ENCODE measurements at places on chromosomes 1 and 21.

DNA sequence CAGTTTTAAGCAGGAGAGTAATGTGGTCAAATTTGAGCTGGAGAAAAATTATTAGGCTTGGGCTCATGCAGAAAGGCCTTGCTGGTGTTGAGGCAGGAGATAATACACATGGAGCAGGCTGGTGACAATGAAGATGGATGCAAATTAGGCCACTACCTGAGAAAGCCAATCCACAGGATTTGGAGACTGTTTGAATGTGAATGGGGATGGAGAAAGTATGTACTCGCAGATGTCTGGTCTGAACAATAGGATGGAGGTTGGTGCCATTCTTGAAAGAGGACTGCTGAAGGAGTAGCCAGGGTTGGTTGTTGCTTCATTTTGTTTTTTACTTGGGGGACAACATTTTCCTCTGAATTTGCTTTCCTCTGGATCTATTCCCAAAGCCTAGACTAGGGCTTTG is 8.0 kb upstream of the KIRREL1 start:
- DNase-seq = no peak

DNA sequence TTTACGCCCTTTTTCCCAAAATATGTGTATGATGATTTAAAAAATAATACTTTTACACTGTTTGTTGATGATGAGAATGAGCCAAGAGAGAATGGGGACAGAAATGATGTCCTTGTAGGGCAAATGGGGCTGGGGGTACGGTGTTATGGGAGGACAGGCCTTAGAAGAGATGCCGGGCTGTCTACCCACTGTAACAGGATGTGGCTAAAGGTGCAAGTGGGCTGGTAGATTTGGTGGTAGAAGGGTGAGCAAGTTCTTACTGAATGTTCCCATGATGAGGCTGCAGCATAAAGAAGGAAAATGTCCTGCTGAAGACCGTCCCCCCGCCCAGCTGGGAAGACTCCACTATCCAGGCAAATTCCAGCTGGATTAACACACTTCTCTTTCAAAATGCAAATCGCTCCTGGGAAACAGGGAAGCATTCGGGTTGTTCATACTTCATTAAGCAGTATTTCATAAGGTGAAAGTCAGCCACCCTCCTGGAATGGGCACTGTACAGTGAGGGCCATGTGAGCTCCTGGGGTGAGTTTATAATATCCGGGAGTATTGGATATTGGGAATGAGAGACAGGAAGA is 14.0 kb downstream of the GPA33 start:
- no peak for DNase-seq

DNA sequence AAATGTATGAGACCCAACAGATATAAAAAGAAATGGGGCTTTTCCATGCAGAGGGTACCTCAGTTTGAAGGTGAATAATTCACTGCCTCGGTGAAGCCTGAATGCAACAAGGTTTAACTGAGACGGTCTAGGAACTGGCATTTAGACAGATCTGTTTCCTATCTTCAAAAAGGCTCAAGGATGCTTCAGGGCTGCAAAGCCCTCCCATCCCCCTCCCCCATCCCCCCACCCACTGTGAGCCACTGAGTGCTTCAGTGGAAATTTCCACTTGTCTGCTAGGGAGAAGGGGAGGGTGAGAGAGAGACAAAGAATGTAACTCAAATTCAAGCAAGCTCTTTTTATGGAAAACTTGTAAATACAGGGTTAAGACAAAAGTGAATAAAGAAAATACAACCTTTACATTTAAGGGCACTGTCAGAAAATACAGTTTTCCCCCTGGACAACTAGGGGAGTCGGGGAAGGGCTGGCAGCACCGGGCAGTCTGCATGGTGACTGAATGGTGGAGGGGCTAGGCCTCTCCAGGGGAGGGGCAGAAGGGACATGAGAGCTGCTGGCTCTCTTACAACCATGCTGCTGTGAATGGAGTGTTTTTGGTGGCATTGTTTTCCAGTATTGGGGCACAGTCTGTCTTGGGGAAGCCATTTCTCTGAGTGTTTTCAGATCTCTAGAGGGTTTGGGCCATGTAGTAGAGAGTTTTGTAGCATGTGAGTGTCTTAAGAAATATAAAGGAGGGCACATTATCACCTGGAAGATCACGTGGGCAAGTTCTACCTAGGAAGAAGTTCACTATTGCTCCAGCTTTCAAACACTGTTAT is 56.7 kb downstream of the MRPS6 start:
- no peak for DNase-seq

GRCh38 chr21:35127851-35128250 is 78.7 kb upstream of the RUNX1 start:
- DNase-seq = no peak

- DNase-seq = no peak
Measured at GRCh38 chr1:176384841-176385240, 78.1 kb upstream of the PAPPA2 start.

DNA sequence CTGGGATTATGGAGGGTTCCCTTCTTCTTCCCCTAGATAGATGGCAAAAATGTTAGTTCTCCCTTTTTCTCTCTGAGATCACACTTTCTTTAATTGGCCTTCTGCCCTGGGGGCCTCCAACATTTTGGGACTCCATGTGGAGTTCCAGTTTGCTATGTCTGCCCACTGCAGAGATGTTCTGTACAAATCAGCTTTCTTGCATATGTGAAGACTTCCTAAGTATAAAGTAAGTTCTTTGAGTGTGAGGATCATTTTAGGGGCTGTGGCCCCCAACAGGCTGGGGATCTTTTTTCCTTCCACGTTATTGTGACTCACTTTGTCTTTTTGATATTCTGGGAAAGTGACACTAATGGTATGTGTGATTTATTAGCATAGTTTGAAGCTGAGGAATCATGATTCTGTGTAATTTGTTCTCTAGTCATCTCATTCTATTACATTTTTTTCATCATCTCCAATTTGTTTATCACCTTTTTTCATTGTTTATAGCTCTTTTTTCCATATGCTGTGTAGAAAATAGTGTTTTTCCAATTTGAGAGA is 48.2 kb downstream of the HHAT start:
- DNase-seq = no peak

DNA sequence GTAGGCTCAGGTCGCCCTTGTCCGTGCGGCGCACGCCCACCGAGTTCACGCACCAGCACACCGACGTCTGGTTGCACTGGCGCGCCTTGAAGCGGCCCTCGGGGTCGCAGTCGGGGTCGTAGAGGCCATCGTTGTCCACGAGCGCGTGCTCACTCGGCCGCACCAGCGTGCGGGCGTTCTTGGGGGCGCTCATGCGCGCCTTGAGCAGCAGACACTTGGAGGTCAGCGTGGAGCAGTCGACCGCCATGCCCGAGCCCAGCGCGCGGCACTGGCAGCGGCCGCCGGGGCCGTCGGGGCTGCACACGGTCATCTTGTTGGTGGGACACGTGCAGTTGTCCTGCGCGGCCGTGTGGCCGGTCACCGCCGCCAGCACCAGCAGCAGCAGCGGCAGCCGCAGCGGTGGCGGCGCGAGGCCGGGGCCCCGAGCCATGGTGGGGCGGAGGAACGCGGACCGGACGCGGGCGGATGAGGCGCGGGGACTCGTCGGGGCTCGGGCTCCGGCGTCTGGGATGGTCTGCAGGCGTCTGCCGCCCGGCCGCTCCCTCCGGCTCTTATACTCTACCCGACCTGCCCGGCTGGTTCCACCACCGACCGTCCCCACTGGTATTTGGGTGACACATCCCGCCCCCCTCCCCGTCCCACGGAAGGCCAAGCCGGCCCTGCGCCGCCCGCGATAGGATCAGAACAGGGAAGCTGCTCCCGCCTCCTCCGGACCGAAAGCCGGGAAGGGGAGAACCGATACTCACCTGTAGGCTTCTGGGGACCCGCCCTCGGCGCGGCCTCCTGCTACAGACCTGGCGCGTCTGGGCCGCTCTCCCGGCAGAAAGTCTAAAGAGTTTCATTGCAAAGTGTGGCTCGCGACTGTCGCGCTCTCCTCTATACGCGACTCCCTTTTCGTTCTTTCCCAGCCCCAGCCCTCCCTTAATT is at the start of gene TACSTD2:
TACSTD2 (minus strand) TSS at position 526 of the 927 bp plus-strand sequence; CDS start at position 430, 96 bp downstream.
- DNase-seq = peak; percentile 92

DNA sequence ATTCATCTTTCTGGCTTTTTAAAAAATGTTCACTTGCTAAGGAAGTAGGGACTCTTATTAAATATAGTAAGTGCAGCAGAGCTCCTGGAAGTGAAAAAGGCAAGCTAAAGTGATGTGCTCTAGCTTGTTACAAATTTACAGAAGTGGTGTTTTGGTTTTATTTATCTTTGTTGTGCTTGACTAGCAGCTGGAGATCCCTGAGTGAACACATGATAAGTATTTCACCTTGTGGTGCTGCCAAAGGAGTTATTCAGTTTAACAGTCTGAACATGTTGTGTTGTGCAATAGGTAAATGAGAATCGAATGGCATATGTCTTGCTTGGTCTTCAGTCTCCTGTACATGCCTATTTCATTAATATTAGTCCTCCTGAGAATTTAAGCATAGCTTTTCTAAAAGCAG is 315.7 kb downstream of the TPR start:
- DNase-seq = no peak

DNA sequence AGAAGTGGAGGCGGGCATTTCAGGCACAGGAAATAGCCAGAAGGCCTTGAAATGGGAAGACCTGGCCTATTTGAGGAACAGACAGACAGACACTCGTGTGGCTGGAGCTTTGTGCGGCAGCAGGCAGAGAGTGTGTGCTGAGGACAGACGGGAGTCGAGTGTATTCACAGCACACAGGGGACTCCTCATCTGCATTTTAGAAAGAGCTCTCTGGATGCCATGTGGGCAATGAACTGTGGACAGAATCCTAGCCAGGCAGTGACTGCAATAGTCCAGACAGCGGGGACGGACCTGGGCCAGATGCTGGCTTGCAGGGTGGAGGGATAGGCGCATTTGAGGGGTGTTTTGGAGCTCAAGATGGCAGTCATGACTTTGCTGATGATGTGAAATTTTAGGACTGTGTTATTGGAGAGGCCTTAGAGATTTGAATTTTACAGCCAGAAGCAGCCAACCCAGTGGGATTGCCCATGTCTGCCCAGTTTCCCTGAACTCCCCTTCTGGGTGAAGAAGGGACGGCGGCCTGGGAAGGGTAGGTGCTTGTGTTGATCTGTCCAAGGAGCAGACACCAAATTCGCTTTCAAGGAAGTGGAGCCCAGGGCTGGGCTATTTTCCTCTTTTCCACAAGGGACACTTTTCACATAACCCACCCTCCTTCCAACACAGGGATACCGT is 43.7 kb downstream of the CHAF1B start:
- no peak for DNase-seq

DNA sequence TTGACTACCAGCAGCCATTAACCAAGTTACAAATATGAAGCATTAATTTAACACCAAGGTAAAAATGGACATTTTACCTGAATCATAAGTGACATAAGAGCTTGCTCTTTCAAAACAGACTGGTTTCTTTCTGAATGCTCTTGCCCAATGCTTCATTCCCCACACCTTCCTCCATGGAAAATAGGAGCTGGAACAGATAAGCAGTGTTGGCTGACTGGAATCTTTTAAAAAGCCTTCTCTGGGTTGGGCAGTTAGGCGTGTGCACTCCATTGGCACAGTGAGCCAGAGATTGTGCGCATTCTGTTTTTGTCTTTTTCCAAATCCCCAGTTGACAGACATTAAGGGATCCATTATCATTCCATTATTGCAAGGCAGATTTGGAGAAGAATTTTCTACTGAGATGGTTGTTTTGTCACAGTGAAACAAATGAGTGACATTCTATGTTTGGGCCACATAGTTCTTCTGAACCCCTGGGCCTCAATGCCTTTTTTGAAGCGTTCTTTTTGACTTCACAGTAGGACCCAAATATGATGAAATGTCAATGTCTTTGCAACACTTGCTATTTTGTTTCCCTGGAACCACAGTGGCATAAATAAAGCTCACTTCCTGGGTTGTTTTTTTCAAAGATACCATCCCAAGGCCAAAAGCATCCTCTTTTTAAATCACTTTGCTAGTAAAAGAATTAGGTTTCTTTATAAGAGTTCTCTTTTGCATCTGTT is 32.3 kb downstream of the LRRC8B start:
- DNase-seq = no peak

GRCh38 chr1:195697130-195697529 is 911.1 kb downstream of the KCNT2 start:
- DNase-seq = no peak

DNA sequence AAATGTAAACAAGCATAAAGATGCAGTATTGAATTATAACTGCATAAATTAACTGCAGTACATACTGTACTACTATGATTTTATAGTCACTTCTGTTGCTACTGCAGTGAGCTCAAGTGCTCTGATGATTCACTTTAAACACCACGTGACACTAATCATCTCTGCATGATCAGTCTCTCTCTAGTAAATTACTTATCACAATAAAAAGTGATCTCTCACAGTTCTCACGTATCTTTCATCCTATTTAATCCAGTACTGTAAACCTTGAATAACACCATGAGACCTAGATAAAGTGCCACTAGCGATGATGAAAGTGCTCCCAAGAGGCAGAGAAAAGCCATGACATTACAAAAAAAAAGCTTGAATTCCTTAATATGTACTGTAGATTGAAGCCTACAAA is 1242.0 kb downstream of the AMY1C start:
- DNase-seq = no peak

GRCh38 chr1:1624443-1625403 is 7.2 kb upstream of the MMP23B start:
- peak; percentile 46 for DNase-seq

DNA sequence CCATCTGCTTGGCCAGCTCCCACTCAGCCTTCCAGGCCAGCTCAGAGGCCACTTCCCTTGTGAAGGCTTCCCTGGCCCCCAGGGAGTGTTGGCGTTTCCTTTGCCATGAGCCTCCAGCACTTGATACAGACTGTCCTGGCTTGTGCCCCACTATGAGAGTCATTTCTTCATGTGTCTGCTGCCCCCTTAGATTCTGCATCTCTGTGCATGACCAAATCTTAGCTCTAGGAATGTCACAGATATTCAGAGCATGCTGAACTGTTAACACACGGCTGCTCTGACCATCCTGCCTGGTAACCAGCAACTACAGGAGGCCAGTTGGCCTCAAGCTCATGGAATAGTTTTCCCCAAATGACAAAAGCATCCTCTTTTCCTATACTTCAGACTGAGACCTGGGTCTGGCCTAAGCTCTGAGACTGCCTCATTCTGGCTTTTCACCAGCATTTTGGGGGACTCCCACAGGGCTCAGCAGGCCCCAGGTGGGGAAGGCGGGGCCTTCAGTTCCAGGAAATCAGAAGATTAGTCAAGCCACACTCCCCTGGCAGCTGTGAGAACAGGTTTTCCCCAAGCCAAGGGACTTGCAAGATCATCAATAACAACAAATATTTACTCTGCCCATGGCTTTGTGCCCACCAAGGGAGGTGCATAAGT is 182.6 kb upstream of the EDN2 start:
- no peak for DNase-seq

GRCh38 chr1:228410671-228411070 is 4.0 kb upstream of the TRIM11 start:
- DNase-seq = no peak

GRCh38 chr1:97314685-97315084 is 593.1 kb downstream of the PTBP2 start:
- DNase-seq = no peak

GRCh38 chr1:156656806-156657740 is 15.2 kb downstream of the BCAN start:
- peak; percentile 81 for DNase-seq

GRCh38 chr1:17612831-17613230 is 73.3 kb downstream of the ARHGEF10L start:
- no peak for DNase-seq

GRCh38 chr1:211613108-211613947 is 34.4 kb upstream of the SLC30A1 start:
- peak; percentile 84 for DNase-seq
